Spinal cord (tissue), 10 donors: ENCODE measurements at places on chromosomes 3 and 15. TPM values are rescaled to one million over a fixed set of nuclear protein-coding genes. Genes with fewer than 3 reads are reported as not detected.

DNA sequence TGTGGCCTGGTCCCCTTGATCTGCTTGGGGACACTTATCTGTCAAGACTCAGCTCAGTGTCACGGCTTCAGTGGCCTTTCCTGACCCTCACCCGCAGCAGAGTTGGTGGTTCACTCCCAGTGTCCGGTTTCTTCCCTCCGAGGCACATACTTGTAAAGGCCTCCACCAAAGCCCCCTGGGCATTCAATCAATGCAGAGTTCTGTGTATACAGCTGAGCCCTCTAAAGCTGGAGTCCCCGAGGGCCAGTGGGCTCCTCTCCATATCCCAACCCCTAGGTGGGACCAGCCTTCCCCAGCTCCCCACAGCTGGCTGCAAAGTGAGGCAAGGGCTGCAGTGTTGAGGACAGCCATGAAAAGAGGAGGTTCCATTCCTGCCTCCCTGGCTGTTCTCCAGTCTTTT is 70.9 kb upstream of the RGMA start:
- no peak overlapping the region for H3K4me3 ChIP-seq
- DNase-seq: no peak
- peaks cover 7% of the 10 kb centered on the region for H3K4me1 ChIP-seq
- H3K27me3 ChIP-seq: no peaks in the 10 kb centered on the region

The CTXN2 gene
- 1.1 TPM for polyA plus RNA-seq

The UPK1B gene
- polyA plus RNA-seq: 2.3 TPM

The TMIE gene
- 6.2 TPM for polyA plus RNA-seq

The PLA2G4D gene
- polyA plus RNA-seq: 0.10 TPM
